ENCODE measurements at places on chromosomes 5 and 9.

DNA sequence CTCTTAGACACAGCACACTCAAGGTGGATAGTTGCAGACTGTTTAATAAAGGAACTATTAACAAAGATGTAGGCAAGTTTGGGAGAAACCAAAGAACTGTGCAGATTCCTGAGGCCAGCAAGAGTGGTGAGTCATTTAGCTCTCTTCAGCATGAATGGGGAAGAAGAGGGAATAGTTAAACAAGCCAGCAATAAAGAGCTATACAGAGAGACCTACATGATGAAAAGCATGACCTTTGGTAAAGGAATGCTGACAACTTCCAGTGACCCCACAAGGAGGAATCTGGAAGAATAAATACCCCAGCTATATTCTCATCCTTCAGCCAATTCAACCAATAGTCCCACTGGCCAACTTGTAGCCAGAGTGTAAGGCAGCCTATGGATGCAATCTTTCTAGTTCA lies 706.0 kb upstream of the GRAMD2B start:
- no peak for DNase-seq

- DNase-seq = peak; percentile 87
These were observed at the start of gene KIF12 for GRCh38 chr9:114098936-114099668. Gene KIF12, minus strand, starts transcription at chr9:114099292. Its CDS starts 16 bp downstream, at chr9:114099276.

DNA sequence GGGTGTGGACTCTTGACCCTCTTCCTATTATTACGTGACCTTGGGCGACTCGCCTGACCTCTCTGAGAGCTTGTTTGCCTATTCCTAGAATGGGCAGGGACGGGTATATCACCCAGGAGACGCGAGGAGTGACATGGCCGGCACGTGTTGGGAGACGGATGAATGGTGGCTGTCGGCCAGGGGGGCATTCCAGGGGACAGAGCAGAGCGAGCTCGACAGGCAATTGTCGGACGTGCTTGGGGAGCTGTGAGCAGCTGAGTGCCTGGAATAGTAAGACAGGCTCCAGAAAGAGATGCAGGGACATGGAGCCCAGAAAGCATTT lies 29.3 kb upstream of the UNC5A start:
- no peak for DNase-seq

- DNase-seq = no peak
These were observed 205.3 kb downstream of the DEPDC1B start for GRCh38 chr5:60494635-60495034.

DNA sequence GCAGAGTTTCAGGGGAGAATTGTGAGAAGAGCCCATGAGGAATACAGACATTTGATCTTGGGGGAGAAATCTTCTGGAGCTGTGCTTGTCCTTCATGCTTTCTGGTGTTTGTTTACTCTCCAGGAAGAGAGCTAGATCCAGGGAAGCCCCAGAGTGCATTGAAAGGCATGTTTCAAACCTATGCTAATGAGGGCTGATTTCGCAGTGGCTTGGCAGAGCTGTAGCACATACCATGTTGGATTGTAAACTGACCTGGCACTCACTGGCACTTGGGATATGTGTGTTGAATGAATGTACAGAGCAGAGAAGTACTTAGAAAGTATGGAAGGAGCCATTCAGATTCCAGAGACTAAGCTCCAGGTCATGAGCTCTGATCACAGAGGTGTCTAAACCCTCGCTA lies 30.9 kb downstream of the TNFSF8 start:
- DNase-seq = no peak

DNA sequence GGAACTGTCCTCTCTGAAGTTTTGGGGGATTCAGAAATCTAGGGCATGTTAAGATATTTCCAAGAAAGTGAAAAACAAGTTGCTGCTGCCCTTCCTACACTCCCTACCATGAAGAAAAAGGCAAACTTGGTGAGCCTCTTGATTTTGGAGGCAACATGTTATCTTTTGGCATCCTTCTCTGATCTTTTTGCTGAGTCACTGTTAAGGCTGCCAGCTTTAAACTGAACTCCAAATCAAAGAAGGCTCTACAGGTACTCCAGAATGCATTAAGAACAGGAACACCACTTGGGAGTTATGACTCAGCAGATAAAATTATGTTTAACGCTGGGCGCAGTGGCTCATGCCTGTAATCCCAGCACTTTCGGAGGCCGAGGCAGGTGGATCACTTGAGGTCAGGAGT lies 24.0 kb downstream of the PCDHB15 start:
- DNase-seq = no peak

- no peak for DNase-seq
These were observed 44.9 kb upstream of the SNCAIP start for GRCh38 chr5:122267185-122267584.

DNA sequence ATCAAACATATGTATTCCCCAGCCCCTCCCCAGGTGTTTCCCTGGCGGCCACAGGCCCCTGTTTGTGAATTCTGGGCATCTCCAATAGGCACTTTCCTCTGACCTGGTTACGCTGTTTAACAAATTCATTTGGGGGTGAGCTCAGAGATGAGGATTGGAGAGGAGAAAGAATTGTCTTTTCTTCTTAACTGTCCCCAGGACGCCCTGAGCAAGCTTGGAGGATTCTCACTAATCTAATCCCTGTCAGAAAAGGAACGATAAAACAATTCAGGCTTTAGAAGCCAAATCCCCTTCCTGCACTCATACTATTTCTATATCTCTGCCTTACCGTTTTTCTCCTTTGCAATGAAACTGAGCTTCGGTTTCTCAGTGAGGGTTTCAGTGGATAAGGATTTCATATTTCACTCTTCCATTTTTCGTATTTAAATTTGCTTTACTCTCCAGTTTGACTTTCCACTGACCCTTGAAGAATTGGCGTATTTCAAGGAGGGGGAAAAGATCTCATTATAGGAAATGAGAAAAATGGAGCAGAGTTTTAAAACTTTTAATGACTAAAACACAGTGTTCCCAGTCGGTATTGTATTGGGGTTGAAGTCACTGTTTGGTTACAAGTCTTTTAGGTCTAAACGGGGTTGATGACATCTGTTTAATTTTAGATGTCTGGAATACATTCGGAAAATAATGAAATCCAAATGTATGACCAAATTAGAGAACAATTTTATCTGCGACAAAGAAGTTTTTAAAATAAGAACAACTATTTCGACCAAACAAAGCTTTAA lies 180.1 kb downstream of the MACROH2A1 start:
- DNase-seq = no peak

- no peak for DNase-seq
These were observed 24.5 kb downstream of the LHFPL2 start for GRCh38 chr5:78624011-78624541.

DNA sequence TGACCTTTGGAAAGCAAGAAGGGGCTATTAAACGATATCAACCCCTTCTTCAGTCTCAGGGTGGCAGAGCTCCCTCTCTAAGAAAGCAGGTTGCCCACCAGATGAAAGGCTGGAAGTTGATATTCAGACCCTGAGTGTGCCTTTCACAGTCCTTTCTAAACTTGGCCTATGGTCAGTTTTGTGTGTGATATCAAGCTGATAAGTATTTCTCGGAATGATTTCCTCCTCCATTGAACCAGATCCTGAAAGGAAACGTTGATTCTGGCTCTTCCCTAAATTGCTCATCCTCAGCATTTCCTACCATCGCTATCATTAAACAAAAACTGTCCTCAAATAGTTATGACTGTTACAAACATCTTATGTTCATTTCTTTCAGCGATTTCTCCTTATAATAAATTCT lies 130.4 kb downstream of the CEMIP2 start:
- DNase-seq = no peak

GRCh38 chr9:37972351-37972848 lies 68.5 kb upstream of the SLC25A51 start:
- no peak for DNase-seq

DNA sequence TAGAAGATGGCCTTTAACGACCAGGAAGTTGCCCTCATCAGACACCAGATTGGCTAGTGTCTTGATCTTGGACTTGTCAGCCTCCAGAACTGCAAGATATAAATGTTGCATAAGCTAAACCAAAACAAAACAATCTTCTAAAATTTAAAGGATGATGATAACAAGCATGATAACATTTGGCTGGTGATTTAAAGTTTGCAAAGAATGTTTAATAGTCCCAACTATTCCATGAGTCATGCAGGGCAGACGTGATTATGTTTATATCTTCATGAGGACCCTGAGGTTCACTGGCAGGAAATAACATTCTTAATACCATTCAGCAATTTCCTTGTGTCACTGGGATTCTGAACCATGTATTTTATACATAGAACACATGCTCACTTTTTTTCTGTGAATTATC lies 319.8 kb downstream of the HCN1 start:
- DNase-seq = no peak

GRCh38 chr5:15525703-15526275 lies 25.8 kb downstream of the FBXL7 start:
- no peak for DNase-seq

- no peak for DNase-seq
These were observed 111.8 kb downstream of the MARCHF3 start for GRCh38 chr5:126918615-126918957.

GRCh38 chr5:113519412-113519811 lies 5.9 kb downstream of the YTHDC2 start:
- DNase-seq = no peak

- no peak for DNase-seq
These were observed 205.7 kb upstream of the RIOK2 start for GRCh38 chr5:97388794-97389193.

DNA sequence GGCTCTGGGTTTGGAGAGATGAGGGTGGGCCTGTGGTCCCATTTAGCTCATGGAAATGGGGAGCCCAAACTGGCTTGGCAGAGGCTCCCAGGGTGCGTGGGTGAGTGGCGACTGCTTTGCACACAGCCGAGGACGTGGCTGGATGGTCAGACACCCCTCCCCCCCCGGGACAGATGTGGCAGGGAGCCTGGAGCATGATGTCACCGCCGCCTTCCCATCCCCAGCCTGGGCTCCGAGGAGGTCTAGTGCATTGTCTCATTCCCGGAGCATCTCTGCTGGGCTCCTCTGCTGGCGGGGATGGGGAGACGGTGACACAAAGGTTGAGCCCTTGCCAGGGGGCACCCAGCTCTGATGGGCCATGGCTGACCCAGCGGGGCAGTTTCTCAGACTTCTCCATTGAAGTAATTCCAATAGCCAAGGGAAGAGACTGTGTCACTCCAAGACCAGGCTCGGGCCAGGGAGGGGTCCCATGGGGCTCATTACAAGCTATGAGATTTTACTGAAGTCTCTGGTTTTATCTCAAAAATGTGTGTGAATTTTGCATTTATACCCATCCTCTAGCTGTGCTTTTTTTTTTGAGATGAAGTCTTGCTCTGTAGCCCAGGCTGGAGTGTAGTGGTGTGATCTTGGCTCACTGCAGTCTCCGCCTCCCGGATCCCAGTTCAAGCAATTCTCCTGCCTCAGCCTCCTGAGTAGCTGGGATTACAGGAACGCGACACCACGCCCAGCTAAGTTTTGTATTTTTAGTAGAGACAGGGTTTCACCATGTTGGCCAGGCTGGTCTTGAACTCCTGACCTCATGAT lies 36.1 kb downstream of the HMCN2 start:
- no peak for DNase-seq

GRCh38 chr5:177426566-177427210 lies at the start of gene GRK6:
Gene GRK6, plus strand, starts transcription at chr5:177426676. Its CDS starts 170 bp downstream, at chr5:177426846.
- peak; percentile 51 for DNase-seq

GRCh38 chr9:133526721-133527321 lies 2.1 kb upstream of the MYMK start:
- DNase-seq = no peak

DNA sequence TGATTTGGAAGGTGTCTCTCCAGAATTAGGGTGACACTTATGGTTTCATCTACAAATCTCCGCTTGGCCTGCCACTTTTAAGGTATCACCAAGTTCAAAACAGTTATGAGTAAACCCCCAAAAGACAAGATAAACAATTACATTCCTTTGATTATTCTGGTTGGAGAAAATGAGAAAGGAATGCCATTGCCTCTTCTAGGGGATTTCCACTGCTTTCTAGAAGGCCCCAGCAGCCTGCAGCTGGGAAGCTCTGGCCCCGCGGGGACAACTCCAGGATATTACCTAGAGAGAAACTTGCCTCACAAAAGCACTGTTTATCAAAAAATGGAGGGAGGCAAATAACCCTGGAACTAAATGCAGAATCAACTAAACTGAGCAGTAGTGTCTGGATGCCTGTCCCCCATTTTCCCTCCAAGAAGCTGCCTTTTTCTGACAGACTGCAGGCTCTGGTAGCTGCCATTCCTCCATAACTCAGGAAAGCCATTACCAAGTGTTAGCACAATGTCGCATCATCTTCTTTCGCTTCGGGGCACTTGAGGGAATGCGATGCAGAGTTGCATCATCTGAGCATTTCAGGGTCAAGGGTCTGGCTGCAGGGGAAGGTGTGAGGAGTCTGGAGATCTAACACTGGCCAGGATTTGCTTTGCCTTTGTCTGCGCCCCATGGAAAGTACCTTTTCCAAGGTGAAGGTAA lies 71.5 kb upstream of the PLPP6 start:
- DNase-seq = no peak

GRCh38 chr9:136981588-136982231 lies 1.1 kb upstream of the LCNL1 start:
- no peak for DNase-seq

DNA sequence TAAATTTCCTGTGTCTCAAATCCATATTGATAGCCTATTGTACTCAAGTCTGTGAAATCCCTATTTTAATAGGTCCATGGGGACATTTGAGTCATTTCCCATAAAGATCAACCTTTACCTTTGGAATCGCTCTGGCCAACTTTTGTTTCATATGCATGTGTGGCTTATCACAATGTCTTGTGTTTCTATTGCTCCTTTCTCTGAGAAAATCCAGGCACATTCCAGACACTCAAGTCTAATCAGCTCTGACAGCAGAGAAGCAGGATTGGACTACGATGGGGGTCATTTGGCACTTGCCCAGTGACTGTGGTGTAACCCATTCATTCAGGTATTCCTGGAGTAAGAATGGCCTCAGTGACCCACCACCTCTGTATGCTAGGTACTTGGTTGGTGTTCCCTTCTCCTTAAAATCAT lies 48.4 kb downstream of the ACTBL2 start:
- no peak for DNase-seq

- DNase-seq = no peak
These were observed 950.6 kb upstream of the NUDT12 start for GRCh38 chr5:104513121-104513602.

DNA sequence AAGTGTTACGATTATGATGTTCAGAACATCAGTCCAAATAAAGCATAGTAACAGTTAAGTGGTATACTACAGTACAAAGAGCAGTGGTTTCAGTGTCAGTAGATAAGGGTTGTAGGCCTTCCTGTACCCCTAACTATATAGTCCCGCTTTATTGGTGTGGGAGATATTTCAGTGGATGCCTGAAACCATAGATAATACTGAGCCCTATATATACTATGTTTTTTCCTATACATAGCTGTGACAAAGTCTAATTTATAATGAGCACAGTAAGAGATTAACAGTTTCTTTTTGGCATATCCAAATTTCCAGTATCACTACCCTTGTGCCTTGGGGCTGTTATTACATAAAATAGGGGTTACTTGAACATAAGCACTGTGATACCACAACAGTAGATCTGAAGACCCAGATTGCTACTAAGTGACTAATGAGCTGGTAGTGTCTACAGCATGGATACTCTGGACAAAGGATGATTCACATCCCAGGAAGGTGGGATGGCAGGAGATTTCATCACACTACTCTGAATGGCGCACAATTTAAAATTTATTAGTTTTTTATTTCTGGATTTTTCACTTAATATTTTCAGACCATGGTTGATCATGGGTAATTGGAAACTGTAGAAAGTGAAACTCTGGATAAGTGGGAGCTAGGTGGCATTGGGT lies 119.3 kb downstream of the RPS23 start:
- DNase-seq = no peak
